ENCODE measurements at places on chromosomes 6 and 20. TPM values are rescaled to one million over a fixed set of nuclear protein-coding genes. Genes with fewer than 3 reads are reported as not detected.

CLDN20 gene
- not detected for total RNA-seq

TAGAP gene
- total RNA-seq, result not detected

DNA sequence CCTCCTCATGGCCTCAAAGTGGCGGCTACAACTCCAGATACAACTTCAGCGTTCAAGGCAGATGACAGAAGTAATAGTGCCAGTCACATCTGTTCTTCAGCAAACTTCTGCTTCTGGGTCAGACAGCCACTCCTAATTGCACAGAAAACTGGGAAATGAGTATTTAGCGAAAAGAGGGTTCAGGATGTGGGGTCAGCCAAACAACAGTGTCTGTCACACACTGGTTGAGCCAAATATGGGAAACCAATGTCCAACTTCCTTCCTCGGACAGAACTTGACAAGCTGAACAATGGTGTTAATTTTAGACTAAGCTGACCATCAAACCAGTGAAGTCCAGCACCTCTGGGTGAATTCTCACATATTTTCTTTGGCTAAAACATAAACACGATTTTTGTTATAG, 22.1 kb downstream of the NUDT3 start:
- peak; percentile 45 for DNase-seq

- DNase-seq, result no peak
These were observed 249.1 kb downstream of the COL12A1 start for GRCh38 chr6:74956559-74957428.

DNA sequence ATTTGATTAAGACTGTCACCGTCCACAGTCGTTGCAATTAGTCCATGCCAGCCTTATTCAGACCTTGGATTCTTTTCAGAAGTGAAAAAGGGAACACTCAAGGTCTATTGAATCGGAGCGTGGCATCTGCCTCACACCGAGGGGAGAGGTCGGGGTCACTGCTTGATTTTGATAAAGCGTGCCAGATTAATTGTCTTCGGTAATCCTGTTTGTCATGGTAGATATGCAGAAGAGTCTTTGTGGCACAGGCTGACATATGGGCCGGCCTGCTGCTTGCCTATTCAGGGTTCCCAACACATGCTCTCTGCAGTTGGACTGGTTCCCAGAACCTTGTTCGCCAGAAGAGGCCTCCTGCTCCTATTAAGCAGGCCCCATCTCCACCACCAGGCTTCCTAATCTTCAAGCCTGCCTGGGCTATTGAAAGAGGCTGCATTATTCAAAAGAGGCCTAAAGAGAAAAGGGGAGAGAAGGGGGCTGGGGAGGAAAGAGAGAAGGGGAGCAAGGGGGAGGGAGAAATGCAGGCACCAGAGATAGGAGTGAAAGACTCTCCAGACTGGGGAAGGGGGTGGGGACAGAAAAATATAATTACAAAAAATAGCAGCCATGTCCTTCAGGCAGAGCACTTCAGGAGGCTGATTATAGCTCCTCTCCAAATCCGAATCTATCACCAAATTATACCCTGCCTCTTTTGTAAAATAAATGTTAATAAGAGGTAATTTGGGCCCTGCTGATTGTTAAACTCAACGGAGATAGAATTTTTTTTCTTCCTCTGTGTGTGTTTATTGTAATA, 611.3 kb downstream of the HDGFL1 start:
- DNase-seq, result peak; percentile 53

SDHAF4 gene
- 8.9 TPM for total RNA-seq

RBM24 gene
- total RNA-seq, result 1.3 TPM

DNA sequence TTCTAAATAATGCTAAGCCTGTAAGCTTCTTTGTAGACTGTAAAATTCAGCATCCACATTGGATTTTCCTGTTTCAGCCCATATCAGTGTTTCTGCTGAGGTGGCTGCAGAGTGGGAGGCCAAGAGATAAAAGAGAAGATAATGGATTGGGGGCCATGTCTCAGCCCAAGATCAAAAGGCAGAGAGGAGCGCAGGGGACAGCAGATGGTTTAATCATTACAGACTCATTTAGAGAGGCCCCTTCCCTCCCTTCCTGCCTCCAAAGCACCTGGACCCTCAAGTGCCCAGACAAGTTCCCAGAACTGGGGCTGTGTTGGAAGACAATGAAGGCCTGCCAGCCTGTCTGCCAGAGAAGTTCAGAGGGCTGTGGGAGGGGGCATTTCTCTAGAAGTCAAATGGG, 20.4 kb upstream of the CTNNBL1 start:
- no peak for DNase-seq

- DNase-seq, result no peak
These were observed 219.0 kb downstream of the TTLL2 start for GRCh38 chr6:167543602-167544497.

DNA sequence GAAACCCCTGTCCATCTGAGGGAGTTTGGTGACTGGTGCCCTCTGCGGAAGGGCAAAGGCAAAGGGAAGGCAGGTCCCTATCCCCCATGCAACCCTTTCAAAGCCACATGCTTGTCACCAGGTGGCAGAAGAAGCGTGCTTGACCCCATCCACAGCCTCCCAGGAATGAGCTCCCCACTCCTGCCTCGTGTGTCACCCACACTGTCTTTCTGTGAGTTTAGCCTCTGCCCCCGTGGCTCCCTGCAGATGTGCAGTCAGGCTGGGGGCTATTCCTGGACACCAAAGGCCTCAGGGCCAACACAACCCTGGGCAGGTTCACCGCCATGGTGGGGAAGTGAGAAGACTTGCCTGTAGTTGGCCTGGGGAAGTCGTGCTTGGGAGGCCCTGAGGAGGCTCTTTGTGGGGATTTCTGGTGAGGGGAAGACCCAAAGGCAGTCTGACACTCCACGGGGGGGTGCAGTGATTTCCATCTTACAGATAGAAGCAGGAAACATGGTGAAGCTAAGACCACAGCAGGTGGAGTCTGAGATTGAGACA, 16.6 kb upstream of the PCMTD2 start:
- no peak for DNase-seq

DNA sequence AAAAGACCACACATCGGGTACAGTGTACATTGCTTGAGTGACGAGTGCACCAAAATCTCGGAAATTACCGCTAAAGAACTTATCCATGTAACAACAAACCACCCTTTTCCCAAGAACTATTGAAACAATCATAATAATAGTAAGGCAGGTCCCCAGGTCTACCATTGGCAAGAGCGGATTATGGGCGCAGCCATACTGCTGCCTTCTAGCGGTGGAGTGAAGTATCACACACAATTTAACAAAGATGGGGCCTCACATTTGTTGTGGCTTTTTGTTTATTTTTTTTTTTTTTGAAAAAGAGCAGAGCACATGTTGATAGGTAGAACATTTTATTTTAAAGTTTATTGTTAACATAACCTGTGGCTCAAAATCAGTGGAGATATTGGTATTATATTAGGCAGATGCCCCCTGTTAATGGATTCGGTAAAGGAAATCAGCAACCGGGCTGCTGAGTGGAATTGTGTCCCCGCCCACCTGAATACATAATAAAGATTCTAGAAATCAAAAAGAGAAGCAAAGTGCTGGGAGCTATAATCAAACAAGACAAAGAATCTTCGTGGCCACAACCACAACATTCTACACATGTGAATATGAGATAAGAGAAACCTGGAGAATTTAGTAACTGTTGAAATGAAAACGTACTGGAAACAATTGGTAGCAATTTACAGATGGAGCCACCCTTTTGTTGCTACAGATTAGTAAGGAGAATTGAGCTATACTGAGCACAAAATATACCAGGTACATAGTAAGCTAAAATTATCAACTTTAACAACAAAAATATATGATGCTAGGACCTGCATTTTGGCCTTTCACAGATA, 94.2 kb upstream of the EXOC2 start:
- no peak for DNase-seq

DNA sequence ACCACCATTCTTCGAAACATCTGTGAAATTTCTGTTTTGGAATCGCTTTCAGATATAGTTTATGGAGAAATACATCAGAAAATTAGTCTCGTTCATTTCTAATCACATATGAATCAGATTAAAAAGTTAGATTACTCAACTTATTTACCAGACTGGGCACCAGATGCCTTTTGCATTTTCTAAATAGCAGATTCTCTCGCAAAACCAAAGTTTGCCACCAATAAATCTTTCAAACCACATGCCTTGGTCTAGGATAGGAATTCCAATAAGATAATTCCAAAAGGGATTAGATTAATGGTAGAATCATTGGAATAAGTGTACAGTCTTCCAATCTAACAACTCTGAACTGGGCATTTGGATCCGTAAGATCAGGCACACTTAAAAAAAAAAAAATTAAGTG, 160.4 kb upstream of the TAB2 start:
- no peak for DNase-seq

- DNase-seq, result no peak
These were observed 8.7 kb downstream of the JAG1 start for GRCh38 chr20:10665027-10665561.
